ENCODE measurements at places on chromosomes 16 and 17. TPM values are rescaled to one million over a fixed set of nuclear protein-coding genes. Genes with fewer than 3 reads are reported as not detected.

Gene CUEDC1
- 10.9 TPM for total RNA-seq

Gene MYADML2
- 0.16 TPM for total RNA-seq

Gene KIF18B
- 0.16 TPM for total RNA-seq

Gene CHRNE
- 0.62 TPM for total RNA-seq

Gene TBX4
- not detected for total RNA-seq

Gene TBC1D3G
- total RNA-seq = not detected

Gene WNT3
- total RNA-seq = 5.1 TPM

Gene CD300A
- total RNA-seq = 3.3 TPM

Gene LRRC46
- not detected for total RNA-seq

Gene MYH2
- 0.62 TPM for total RNA-seq

Gene RANBP10
- total RNA-seq = 4.4 TPM

Gene HIGD1B
- 3.7 TPM for total RNA-seq

Gene KRT32
- not detected for total RNA-seq

Gene ABCC12
- total RNA-seq = 1.2 TPM

Gene CMTM4
- total RNA-seq = 70.7 TPM

Gene NUPR1
- total RNA-seq = 0.16 TPM

Gene CALB2
- 9.2 TPM for total RNA-seq

Gene OSGIN1
- total RNA-seq = 0.31 TPM

Gene CSH1
- not detected for total RNA-seq

Gene TANC2
- total RNA-seq = 151 TPM

Gene TAC4
- total RNA-seq = not detected

Gene GNAO1
- total RNA-seq = 48.0 TPM

Gene CLDN7
- 0.16 TPM for total RNA-seq

Gene C1QTNF8
- total RNA-seq = not detected

Gene CAPN15
- 10.3 TPM for total RNA-seq

Gene CD300LG
- not detected for total RNA-seq

Gene CIBAR2
- not detected for total RNA-seq

Gene HAS3
- 6.6 TPM for total RNA-seq

Gene TBC1D3I
- 0.62 TPM for total RNA-seq

Gene PRR29
- 0.78 TPM for total RNA-seq

Gene ABCC3
- total RNA-seq = 0.16 TPM

Gene IRX5
- total RNA-seq = 0.16 TPM

Gene AANAT
- not detected for total RNA-seq

Gene CSF3
- 0.16 TPM for total RNA-seq

Gene WFDC1
- total RNA-seq = 0.62 TPM

Gene HAP1
- 0.16 TPM for total RNA-seq

Gene ACTG1
- 3,469 TPM for total RNA-seq

Gene CENPX
- total RNA-seq = 29.2 TPM

Gene SECTM1
- 0.78 TPM for total RNA-seq

Gene PRDM7
- not detected for total RNA-seq

Gene PDE6G
- total RNA-seq = not detected

Gene SLC38A8
- total RNA-seq = not detected

Gene SLC6A2
- not detected for total RNA-seq

Gene HOXB1
- total RNA-seq = not detected

Gene SEPTIN12
- not detected for total RNA-seq

Gene GRB7
- not detected for total RNA-seq

Gene MYLK3
- 0.78 TPM for total RNA-seq

Gene HBA2
- 614 TPM for total RNA-seq

Gene KIAA0753
- total RNA-seq = 28.4 TPM

Gene CNGB1
- total RNA-seq = not detected

Gene NTN3
- 5.8 TPM for total RNA-seq

Data from occipital lobe (tissue), 3 donors.